ENCODE measurements at places on chromosomes 16 and 17.

GRCh38 chr17:66981983-66982508, 17.5 kb downstream of the CACNG4 start:
- no peak for DNase-seq

GRCh38 chr16:35631261-35631945, 2172.0 kb downstream of the TP53TG3F start:
- DNase-seq = no peak

DNA sequence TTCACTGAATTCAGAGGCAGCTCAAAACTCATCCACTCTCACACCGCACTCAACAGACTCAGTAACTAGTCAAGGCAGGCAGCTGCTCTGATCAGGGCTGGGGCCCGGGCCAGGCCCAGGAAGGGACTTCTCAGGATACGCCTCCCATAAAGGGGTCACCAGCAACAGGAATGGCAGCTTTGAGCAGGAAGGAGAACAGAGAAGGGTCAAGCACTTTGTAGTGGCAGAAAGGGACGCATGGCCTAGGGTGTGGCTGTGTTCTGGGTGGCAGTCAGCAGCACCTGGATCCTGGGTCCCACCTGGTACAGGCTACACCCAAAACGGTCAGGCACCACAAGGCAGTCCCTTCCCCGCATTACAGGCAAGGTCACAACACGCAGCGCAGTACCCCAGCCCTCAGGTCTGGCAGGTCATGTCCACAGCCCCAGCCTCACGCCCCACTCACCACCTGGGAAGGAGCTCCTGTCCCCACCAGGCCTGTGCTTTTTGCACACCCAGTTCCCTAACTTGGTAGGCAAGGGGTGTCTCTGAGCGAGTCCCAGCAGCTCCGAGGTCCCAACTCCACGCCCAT, 99.7 kb downstream of the ZNF778 start:
- no peak for DNase-seq

GRCh38 chr16:7362231-7362630, 29.6 kb downstream of the RBFOX1 start:
- DNase-seq = no peak

DNA sequence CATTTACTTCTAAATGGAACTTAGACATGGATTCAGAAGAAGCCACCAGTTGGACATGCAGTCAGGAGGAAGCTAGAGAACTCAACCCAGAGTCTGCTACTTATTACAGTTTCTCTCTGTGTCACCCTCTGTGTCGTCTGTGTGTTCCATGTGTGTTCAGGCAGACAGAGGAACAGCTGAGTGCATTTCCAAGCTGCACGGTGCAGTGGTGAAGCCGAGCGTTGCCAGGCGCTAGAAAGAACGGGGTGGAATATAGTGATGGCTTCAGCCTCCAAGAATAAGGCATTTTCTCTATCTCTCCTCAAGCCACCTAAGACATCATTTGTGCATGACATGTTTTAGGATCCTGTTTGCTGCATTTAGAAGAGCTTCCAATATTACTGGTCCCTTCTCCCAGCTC, 101.1 kb upstream of the CCL2 start:
- DNase-seq = no peak

- no peak for DNase-seq
These were observed 516.2 kb upstream of the CA10 start for GRCh38 chr17:52674686-52675085.

GRCh38 chr17:64496348-64496785, 487 bp downstream of the POLG2 start:
- DNase-seq = no peak

GRCh38 chr16:80733407-80733806, 71.0 kb downstream of the CDYL2 start:
- no peak for DNase-seq

DNA sequence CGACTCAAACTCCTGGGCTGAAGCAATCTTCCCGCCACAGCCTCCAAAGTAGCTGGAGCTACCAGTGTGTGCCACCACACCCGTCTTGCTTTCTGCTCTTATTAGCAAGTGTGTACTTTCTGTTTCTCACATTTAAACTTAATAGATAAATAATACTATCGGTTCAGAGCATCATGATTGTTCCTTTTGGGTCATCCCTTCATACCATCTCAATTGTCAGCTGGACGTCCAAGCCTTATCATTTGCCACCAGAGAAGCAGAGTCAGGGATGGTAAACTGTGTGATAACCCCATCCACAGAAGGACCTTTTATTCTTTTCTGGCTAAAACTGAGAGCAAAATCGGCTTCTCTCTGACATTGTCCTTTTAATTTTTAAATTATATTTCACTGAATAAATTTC, 279.8 kb upstream of the GOT2 start:
- DNase-seq = no peak

DNA sequence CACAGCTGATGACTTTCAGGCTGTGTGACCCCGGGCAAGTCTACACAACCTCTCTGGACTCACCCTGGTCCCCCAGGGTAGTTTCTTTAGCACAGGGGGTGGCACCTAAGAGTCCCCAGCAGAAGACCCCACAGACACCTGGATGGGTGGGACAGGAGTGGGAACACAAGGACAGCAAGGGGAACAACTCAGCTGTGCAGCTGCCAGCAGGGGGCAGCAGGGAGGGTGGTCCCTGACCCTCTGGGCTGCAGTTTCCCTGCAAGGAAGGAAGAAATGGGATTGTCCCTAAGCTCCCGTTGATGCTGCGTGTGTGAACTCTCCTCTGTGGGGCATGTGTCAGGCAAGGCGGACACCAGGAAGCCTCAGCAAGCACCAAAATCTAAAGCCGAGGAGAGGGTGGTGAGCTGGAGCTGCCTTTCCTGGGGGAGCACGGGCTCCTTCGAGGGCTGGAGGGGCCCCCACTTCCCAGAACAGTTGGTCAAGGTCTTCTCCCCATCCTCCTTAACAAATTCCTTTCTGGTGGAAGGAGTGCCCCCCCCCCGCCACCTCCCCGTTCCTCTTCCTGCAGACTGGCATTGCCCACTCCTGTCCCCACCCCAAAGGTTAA, 24.1 kb upstream of the CDH5 start:
- DNase-seq = no peak

- no peak for DNase-seq
These were observed 20.5 kb downstream of the CDC42EP4 start for GRCh38 chr17:73291260-73291801.

DNA sequence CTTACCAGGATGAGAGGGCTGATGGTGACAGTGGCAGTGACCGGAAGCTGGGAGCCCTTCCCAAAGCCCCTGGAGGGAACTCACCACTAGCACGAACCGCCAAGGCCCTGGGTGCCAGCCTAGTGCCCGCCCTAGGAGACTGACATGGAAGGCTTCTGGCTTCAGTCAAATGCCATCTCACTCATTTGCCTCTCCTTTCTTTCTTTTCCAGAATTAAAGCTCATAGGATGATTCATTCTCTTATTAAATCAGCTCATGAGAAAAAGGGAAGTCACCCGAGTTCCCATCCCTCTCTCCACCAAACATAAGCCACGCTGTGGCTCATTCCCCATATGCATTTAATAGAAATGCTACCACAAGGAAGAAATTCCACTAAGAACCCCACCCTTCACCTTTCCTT, 12.1 kb downstream of the CUEDC1 start:
- DNase-seq = no peak

DNA sequence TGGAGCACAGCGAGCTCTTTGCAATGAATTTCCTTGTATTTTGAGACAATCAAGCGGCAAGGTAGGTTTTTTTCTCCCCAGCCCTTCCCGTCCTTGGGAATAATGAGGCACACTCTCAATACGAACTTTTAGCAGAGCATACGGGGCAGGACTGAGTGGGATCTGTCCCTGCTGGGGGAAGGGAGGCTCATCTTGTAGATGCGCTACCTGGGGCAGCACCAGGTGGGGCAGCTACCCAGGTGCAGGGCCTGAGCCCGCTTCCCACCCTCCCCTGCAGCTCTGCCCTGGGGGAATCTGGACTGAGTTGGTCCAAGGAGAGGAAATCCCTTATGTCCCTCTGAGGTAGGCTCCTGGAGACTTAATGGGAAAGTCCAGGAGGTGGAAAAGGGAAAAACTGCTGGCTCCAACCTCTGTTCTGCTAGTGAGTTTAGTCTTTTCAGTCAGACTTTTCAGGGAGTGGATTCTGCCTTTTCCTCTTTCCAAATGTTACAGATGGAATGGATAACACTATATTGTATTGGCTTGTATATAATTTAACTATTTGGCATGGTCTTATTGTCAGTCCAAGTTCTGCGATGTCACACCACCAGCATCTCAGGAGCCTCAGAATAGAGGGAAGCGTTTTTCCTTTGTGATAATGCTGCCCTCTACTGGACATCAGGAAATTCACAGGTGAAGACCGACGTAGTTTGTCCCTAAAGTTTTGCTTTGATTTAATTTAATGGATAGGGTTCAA, 9.6 kb upstream of the CES1 start:
- DNase-seq = peak; percentile 50

GRCh38 chr16:1874854-1875253, 2.9 kb upstream of the MEIOB start:
- no peak for DNase-seq

DNA sequence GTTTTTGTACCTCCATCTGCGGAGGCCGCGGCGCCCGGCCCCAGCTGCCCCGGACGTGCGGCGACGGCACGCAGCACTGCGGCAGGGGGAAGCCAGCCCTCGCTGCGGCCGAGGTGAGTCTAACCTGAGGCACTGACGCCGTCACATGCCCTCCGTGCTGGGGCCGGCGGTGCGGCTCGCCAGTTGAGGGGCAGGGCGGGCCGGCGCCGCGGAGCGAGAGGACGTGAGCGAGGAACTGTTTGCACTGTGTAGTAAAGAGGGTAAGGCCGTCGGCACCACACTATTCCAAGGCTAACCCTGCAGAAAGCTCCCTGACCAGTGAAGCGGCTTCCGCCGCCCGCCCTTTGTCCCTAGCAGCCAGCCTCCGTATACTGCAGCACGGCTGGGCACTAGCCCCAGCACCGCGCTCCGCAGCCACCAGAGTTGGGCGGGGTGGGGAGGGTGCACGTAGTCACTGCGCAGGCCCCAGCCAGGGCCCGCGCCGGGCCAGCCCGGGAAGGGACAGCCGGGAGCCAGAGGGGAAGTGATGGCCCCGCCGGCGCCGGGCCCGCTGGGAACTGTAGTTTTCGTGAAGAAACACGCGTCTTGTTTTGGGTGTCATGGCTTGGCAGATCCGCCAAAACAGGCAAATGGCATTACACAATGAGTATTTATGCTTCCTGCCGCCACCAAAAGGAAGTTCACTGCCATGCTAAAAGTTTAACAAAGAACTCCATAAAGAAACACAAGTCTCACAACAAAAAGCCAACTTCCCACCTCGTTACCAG, 580 bp upstream of the KANSL1 start:
- peak; percentile 91 for DNase-seq

DNA sequence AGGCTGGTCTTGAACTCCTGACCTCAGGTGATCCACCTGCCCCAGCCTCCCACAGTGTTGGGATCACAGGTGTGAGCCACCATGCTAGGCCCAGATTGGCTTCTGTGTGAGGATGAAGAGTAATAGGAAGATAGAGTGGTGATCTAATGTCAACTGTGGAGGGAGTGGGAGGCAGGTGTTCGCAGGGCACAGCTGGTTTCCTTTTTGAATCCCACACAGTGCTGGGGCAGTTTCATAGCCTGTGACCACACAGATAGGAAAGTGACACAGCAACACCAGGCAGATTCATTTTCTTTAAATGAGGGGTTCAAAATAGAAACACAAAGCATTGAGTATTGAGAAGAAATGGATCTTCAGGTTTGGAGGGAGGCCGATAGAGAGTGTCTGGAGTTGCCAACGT, 540.3 kb downstream of the WWOX start:
- DNase-seq = no peak

DNA sequence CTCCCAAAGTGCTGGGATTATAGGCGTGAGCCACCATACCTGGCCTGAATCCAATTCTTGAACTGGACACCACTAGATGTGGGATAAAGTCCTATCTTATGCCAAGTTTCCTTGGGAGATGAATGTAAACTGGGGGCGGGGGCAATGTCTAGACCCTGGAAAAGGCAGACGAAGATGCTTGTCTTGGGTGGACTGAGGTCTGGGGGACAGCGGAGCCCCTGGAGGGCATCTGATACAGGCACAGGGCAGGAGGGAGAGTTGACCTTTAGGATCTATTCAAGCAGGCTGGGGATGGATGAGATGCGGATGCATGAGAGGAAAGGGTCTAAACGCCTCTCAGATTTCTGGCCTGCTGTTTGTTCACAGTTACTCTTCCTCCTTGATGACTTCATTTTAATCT, 11.7 kb downstream of the C1QTNF1 start:
- no peak for DNase-seq

- DNase-seq = no peak
These were observed 8.4 kb downstream of the AIPL1 start for GRCh38 chr17:6426356-6427101.

GRCh38 chr16:22369221-22369811, 5.1 kb downstream of the CDR2 start:
- DNase-seq = peak; percentile 31

DNA sequence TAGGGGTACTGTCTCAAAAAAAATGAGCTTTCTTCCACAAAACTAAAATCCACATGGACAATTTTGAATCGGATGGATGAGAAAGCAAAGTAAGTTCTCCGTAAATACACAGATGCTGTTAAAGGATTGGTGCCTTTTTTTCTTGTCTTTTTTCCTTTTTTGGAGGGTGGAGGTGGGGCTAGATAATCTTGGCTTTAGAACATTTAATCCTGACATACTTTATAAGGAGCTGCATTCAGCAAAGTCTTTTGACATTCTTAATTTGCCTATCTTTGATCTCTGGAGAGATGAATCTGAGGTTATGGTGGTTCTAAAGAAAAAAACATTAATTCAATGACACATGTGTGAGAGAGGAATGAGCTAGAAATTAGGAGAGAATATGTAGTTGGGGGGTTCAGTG, 312.3 kb upstream of the KCNJ16 start:
- no peak for DNase-seq

GRCh38 chr17:40547079-40547784, 18.0 kb downstream of the CCR7 start:
- no peak for DNase-seq

DNA sequence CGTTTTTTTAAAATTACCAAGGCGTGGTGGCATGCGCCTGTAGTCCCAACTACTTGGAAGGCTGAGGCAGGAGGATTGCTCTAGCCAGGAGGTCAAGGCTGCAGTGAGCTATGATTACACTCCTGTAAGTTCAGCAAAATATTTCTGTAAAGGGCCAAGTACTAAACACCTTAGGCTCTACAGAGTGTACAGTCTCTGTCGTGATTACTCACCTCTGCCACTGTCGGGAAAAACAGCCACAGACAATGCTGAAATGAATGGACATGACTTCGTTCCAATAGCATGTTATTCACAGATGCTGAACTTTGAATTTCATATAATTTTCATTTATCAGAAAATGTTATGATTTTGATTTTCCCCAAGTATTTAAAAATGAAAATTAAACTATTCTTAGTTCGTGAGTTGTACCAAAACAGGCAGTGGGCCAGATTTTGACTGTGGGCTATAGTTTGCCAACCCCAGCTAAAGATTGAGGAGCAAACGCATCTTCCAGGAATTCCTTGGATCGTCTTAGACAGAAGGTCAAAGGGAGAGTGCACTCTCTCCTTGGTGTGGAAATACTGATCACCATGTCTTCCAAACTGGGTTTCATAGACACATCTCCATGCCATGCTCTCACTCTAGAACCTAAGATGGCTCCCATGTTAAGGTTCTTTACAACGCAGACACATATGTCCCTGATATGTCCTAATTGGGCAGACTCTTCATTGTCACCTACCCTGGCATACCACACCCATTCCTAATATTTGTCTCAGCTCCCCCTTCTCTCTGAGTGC, 89.5 kb downstream of the MARF1 start:
- DNase-seq = peak; percentile 14

Data from muscle of arm (tissue), 14 donors.